ENCODE measurements at places on chromosomes 12 and 14.

DNA sequence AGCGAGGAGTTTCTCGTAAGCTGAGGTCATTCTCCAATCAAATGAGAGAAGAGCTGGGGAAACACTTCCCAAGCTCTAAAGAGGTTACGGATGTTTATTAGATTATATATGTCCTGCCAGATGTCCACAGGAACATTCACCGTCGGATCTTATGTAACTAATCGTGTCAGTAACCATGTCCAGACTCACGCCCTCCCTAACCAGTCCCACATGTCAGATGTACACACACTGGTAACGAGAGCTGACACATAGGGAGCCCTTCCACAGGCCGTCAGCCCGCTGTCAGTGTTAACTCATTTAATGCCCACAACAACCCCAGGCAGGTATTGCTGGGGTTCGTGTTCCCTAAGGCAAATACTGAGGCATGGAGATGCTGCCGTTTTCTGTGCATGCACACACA, 223.7 kb upstream of the RTL1 start:
- DNase-seq = no peak

GRCh38 chr12:52041695-52042123, 9.5 kb upstream of the NR4A1 start:
- no peak for DNase-seq

GRCh38 chr12:267581-268482, 5.2 kb upstream of the SLC6A13 start:
- no peak for DNase-seq

DNA sequence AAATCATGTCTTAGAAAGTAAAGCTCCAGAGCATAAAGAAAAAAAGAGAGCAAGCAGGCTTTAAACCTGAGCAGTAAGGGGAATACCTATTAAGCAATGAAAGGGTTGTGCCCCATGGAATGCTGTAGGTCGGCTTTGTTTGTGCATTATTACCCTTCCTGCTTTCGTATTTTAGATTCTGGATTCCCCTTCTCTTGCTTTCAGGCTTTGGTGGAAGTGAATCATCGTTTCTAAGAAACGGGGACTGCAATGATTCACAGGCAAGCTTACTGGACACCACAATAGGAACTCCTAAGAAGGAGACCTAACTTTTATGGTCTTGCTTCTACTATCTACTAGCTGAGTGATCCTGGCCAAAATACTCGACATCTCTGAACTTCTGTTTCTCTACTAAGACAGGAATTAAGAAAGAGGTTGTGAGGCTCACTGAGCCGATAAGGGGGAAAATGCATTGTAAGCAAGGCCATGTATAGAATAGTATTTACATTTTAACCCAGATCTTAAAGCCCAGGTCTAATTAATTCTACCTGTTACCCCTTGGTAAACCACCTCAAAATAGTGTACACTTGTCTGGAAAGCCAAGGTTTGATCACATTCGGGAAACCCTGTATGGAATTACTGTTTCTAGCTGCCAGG, 1.2 kb upstream of the BMAL2 start:
- peak; percentile 61 for DNase-seq

GRCh38 chr12:107670999-107671643, 14.5 kb upstream of the PWP1 start:
- DNase-seq = peak; percentile 31

GRCh38 chr14:52733824-52734223, 3.9 kb downstream of the STYX start:
- no peak for DNase-seq

- DNase-seq = peak; percentile 54
Measured at GRCh38 chr12:54413284-54414190, 5.5 kb downstream of the ITGA5 start.

- DNase-seq = peak; percentile 20
Measured at GRCh38 chr12:8156845-8157244, at the start of gene ZNF705A. Gene ZNF705A, plus strand, starts transcription at chr12:8157015. Its CDS starts 15,611 bp downstream, at chr12:8172626.

GRCh38 chr14:53124786-53125185, 28.3 kb downstream of the DDHD1 start:
- no peak for DNase-seq

Data from hematopoietic multipotent progenitor cell treated with erythropoietin and hydrocortisone succinate and interleukin-3 and kit ligand, for 8 days (in vitro differentiated cells).